ENCODE measurements at places on chromosomes 4 and X.

DNA sequence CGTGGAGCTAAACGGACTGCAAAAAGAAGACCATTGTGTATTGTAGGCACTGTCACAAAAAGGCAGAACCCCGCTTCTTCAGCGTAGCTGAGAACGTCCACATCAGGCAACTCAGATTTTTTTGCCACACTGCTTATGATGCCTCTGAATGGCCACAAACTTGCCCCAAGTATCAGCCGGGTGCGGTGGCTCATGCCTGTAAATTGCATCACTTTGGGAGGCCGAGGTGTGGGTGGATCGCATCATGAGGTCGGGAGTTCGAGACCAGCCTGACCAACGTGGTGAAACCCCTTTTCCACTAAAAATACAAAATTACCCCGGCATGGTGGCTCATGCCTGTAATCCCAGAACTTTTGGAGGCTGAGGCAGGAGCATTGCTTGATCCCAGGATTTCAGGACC is 14.9 kb upstream of the IL3RA start:
- no peak for DNase-seq

DNA sequence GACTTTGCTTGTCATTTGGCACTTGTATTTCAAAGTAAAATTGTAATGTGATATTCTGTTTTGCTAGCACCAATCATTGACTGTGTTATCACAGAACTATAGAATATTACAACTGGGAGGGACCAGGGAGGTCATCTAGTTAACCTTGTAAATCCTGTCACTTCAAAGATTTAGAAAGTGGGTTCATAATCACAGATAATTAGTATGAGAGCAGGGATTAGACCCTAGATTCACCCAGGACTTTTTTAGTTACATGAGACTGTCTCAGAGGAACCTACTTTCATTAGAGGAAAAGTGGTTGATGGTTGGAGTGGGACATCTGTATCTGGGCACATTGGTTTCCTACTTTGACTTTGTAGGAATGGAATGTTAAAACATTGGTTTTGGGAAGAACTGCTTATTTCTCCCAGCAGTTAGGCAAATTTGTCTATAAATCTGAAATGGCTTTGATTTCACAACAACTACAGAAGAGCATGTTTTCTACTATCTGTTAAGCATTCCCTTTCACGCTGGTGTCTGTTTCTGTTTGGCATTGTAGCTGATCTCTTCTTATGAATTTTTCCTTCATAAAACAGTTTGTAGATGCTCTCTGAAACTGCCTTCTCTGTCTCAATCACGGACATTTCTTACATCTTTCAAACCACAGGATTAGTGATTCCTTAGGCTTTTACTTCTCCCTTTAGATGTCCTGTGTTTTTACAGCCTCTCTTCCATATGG is 144.1 kb downstream of the DIPK2B start:
- no peak for DNase-seq

DNA sequence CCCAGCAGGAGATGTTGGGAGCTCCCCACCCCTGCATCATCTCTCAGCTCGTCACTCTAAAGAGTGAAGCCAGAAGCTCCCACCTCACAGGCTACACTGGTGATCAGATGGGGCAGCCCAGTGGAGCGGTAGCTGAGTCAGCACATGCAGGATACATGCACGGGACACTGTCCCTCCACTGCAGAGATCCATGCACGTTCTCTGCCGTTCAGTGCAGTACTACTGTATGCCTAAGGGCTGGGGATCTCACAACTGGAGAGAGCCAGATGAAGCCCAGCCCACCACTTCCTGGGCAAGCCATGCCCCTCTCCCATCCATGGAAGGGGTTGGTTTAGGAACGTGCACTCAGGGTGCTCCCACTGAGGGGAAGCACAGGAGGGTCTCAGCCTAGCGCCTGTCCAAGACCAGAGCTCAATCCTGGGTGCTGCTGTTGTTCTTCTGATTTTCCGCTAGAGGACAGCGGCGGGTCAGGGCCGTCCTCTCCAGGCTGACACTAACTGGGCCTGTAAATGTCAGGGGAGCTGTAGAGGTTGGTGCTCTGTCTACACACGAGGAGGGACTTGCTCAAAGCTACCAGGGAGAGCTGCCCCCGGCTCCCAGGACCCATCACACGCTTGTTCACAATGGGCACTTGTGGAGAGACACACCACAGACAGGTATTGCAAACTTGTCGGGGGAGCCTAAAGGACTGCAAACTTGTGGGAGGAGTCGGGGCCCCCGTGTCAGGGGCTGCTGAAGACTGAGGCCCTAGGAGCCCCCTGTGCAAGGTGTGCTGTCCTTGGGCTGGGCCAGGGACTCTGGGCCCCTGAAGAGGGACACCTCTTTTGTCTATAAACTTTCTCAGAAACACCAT is 18.2 kb upstream of the ABLIM2 start:
- no peak for DNase-seq

DNA sequence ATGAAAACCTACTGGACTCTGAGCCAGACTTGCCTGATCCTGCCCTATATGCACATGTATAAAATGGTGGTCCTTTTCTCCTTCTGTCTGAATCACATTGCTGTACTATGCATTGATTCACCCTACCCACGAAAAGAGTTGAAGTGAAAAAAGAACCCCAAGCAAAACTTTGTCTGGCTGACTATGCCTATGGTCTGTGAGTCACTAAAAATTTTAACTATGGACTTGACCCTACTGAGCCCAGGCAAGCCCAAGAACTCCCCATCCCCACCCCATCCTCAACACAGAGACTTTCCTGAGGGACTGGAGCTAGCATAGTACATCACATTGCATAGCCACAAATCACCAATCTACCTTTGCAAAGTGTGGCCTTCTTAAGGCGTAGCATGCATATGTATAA is 116.6 kb upstream of the TENM3 start:
- no peak for DNase-seq

DNA sequence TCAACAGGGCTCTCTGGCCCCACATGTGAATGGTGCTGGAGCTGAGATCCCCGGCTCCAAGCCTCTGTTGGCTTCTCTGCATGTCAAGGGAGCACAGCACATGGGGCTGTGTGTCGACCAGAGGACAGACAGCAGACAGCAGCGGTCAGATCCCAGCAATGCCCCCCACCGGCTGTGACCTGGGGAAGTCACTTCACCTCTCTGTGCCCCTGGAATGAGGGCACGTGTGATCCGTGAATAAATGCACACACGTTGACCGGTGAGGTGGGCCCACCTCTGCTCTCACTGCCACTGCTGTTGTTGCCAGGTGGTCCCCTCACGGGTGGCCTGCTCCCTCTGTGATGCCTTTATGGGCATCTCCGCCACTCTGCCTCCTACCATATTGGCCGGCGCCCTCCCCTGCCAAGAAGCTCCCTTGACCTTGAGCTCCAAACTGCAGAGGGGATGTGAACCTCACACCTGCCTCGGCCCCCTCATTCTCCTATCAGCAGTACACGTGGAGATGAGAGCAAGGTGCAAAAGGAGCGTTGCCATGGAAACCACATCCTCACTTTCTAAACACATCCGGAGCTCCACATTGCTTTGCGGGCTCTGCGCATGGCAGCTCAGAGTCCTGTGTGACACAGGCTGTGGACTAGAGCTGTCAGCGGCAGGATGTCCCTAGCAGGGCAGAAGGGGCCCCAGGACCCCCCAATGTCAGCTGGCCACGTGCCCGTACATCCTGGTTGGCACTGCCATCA is 75.4 kb downstream of the ABLIM2 start:
- DNase-seq = peak; percentile 63

DNA sequence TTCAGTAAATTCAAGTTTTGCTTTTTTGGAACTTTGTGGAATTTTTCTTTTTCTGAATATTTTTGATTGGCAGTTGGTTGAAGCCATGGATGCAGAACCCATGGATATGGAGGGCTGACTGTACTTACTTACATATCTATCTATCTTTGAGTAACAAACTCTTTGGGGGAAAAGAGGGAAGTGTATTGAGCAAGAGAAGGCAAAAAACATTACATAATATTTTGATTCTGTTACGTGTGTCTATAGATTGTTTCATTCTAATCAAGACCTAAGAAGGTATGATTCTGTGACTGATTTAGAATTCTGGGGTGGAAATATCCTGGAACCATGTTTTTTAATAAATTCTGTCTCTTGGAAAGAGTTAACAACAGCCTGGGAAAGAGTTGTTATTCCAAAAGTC is 31.5 kb downstream of the GRSF1 start:
- no peak for DNase-seq

- no peak for DNase-seq
Measured at GRCh38 chr4:89598602-89599001, 238.4 kb downstream of the SNCA start.

DNA sequence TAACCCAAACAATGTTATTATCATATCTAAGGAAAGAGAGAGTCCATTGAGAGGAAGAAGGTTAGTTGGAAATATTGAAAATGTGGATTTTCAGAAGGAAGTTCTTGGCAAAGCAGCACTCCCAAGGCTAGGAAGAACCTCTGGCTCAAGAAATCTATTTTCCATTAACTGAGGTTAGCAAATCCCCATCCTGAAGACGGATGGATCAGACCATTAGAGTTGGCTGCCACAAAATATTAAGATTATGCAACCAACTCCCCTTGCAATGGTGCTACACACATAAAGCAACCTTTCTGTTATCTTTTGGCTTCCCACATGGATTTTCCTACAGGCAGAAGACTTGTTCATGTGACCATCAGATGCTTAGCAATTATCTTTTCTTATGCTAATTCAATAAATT is 96.3 kb downstream of the COL4A6 start:
- no peak for DNase-seq

- DNase-seq = no peak
Measured at GRCh38 chrX:154308108-154308946, 12.7 kb downstream of the TKTL1 start.

- no peak for DNase-seq
Measured at GRCh38 chrX:19990151-19990555, 708 bp downstream of the BCLAF3 start.

- no peak for DNase-seq
Measured at GRCh38 chr4:5928274-5928673, 35.4 kb upstream of the CRMP1 start.

GRCh38 chr4:177100307-177100706 is 209.4 kb upstream of the NEIL3 start:
- DNase-seq = no peak

DNA sequence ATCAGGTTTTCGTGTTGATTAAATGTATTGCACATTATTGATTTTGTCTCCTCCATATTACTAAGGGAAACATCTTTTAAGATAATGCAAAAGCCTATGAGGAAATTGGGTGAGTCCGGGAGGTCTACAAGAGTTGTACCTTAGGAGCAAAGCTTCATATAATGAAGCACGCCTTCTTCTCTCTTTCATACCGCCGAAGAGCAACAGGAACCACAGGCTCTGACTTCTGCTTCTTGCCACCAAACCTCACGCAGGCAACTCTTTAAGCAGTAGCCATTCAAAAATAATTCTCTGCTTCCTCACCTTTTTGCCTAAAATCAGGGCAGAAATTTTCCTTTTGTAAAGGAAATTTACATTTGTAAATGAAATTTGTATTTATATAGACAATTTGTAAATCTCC is 139.6 kb downstream of the SPRY1 start:
- no peak for DNase-seq

- DNase-seq = no peak
Measured at GRCh38 chr4:75679876-75680575, 6.8 kb upstream of the G3BP2 start.

DNA sequence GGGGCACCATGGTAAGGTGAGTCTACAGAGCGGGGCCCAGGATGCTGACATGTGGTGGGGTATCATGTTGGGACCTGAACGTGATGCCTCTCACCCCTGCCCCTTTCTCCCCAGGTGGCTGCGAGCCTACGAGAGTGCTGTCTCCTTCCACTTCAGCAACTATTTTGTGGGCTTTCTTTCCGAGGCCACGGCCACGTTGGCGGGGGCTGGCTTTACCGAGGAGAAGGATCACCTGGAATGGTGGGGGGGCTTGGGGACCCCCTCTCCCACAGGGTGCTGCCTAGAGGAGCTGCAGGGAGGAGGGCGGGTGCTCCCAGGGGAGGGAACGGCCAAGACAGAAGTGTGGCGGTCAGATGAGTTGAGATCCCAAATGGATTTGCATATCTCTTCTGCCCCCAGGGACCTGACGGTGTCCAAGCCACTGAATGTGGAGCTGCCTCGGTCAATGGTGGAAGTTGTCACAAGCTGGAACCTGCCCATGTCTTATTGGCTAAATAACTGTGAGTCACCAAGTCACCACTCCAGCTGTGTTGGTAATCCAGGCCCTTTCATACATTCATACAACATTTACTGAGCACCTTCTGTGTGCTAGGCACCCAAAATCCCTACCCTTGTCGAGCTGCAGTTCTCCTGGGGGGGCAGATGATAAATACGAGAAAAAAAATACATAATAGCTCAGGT is 5.5 kb downstream of the PORCN start:
- DNase-seq = no peak

- DNase-seq = no peak
Measured at GRCh38 chr4:167321299-167321698, 87.0 kb upstream of the SPOCK3 start.

DNA sequence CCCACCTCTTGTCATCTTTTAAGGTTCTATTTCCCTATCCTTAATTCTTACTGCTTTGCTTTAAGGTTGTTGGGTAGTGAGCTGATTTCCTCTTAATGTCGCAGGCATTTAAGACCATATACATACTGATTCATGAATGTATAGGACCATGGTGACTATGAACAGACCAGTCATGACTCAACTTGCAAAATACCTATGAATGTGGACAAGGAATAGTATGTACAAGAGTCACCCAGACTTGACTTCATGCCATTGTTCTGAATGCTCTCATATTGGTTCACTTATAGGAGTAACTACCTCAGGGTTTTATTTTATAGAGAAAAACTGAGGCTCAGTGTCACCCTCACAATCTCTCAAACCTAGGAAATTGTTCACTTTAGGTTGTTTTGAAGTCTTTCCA is 44.3 kb downstream of the CCNG2 start:
- no peak for DNase-seq

DNA sequence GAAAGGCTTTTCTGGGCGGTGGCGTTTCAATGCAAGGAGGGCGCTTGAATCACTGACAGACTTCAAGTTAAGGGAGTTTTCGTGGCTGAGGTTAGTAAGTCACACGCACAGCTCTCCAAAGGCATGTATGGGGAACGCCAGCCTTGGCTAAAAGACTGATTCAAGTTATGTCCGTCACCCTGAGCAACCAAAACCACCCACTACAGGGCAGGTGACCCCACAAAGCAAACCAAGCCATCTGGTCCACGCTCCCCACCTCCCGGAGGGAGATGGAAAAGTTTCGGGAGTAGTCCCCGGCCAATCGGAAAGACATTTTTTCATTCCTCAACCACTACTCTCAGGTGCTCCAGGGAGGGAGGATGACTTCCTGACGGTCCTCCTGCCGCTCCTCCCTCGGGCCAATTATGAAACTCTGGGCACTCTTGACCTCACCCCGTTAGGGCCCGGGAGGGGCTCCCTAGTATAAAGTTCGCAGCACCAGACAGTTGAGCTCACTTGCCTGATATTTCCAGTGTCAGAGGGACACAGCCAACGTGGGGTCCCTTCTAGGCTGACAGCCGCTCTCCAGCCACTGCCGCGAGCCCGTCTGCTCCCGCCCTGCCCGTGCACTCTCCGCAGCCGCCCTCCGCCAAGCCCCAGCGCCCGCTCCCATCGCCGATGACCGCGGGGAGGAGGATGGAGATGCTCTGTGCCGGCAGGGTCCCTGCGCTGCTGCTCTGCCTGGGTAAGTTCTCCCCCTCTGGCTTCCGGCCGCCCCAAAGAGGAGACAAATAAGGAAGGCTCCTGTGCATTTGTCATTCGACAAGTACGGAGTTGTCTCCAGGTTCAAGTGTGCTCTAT is at the start of gene EREG:
Gene EREG (plus strand): TSS at position 494 of the 840 bp plus-strand sequence. CDS start 164 bp downstream, at position 658.
- no peak for DNase-seq

Data from putamen (tissue), 1 donor.